ENCODE measurements at places on chromosomes 12 and 14.

DNA sequence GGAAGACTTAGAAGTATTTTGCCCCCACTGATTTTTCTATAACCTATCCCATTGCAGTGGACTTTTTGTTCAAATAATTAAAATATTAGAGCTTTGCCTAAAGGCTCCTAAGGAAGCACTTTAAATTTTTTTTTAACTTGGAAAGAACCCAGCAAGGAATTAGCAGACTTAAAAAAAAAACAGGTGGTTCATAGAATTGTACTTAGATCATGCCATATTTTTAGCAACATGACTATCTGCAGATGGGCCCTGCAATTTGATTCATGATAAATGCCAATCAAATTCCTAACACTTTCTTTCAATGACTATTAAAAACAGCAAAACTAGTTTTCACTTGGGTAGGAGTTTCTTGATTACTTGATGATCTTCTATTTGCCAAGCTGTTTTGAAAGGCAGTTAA, 11.5 kb downstream of the ADAMTS20 start:
- DNase-seq: peak; percentile 1

- no peak for DNase-seq
Observed at GRCh38 chr12:115857923-115858322, 419.6 kb downstream of the MED13L start.

- peak; percentile 61 for DNase-seq
Observed at GRCh38 chr12:49288412-49288853, 6.5 kb upstream of the PRPH start.

DNA sequence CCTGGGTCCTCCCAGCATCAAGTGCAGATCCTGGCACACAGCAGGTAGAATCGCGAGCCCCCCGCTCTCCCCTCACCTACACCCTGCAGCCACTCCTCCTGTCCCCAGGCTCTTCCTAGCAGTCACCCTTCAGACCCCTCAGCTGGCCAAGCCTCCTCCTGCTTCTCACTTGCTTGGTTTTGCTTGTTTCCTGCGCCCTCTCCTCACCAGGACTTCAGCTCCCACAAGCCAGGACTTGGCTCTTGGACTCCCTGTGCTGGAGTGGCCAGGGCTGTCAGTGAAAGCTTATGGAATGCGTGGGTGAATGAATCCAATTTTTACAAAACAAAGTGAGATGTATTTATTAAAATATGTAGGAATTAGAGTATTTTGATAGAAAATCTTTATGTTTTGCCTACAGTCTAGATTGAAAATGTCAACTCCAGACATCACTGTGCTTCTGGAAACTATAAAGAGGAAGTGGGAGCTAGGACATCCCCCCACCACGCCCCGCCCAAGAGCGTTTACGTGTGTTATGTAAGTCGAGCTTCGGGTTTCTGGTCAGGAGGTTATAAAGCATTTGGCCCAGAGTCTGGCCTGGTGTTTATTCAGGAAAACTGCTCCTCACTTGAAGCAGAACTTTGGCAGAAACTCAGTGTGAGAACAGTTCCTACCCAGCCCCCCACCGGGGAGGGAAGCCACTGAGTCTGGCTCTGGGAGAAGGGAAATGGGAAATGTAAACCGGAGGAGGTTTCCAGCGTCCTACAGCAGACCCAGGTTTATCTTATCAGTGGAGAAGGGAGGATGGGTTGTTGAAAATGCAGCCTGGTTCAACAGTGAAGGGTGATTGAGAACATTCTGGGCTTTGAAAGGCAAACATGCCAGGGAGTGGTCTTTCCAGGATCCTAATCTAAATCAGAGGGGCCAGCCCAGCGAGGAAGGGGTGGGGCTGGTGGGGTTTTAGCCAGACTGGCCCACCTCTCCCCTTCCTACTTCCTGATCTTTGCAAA, 8.8 kb downstream of the ALDH2 start:
- peak; percentile 63 for DNase-seq

GRCh38 chr12:31835276-31835882, 106.6 kb upstream of the AMN1 start:
- DNase-seq: no peak

- no peak for DNase-seq
Observed at GRCh38 chr12:13046964-13047363, 2.8 kb downstream of the FAM234B start.

DNA sequence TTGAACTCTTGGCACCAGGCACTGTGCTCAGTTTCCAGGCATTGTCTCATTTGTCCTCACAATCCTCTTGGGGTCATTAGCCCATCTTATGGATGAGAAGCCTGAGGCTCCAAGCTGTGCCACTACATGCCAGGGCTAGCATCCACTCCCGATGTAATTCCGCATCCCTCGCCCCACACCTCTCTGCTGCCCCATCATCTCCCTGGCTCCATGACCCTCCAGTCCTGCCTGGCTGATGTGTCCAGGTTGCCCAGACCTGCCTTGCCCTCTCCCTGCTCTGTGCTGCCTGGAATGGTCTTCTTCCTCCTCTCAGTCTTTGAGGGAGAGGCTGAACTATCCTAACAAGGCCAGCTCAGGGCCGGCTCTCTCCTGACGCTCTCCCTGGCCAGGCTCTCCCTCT, 27.5 kb downstream of the PIGH start:
- DNase-seq: no peak

DNA sequence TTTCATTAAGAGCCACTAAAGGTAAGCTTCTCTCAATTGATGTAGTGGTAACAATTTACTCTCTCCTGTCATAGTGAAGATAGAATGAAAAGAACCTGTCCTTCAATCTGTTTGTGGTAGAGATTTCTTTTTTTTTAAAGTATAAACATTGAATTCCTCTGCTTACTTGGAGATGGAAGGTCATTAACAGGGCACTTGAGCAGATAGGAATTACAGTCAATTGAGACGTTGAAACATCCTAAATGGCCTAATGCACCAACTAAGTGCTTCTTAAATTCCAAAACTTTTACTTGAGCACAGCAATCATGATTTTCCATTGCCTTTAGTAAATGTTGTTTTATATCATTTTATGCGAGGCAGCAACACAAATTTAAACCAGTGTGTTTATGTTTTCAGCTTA, 241.4 kb downstream of the FOXG1 start:
- no peak for DNase-seq

DNA sequence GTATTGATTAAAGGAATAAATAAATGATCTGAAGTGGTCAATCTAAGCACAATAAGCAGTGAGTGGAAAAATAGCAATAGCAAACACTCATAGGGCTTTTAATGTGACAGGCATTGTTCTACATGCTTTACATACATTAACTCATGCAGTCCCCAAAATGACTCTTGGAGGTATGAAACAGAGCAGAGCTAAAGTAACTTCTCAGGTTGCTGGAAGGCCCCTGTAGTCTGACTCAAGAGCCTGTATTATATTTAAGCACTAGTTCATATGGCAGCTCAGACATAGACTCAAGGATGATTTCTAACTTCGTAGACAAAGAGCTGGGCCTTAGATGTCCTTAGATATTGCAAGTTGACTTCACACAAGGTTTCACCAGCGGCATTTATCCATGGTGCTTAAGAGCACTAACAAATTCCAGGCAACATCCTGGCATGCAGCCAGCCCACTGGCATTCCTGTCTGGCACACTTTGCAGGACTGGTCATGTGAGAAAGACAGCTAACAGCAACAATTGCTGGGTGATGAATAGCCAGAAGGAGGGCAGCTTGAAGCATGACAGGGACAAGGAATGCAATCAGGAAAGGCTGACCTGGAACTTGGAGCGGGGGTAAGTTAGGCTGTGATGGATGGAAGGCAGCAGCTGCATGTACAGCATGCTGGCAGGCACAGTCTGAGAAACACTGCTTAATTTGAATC, 22.9 kb upstream of the KTN1 start:
- DNase-seq: peak; percentile 94

DNA sequence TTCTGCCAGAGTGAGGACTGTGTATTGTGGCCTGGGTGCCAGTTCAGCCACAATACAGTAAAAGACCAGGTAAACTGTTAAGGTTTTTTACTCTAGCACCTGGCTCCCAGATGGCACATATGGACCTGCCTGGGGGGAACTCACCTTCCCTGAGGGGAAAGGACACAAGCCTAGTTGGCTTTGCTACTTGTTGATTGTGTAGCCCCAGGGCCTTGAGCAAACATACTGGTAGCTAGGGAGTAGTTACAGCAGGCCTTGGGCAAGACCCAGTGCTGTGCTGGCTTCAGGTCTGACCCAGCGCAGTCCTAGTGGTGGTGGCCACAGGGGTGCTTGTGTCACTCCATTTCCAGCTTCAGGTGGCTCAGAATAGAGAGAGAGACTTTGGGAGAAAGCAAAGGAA, 216.4 kb downstream of the KLHL28 start:
- no peak for DNase-seq

- DNase-seq: no peak
Observed at GRCh38 chr14:36264107-36264506, 56.3 kb downstream of the MBIP start.

GRCh38 chr14:45377166-45377565, 124.2 kb upstream of the MIS18BP1 start:
- no peak for DNase-seq

- no peak for DNase-seq
Observed at GRCh38 chr12:75964150-75964549, 67.4 kb downstream of the PHLDA1 start.

- no peak for DNase-seq
Observed at GRCh38 chr12:51851413-51852124, 3.1 kb upstream of the FIGNL2 start.

DNA sequence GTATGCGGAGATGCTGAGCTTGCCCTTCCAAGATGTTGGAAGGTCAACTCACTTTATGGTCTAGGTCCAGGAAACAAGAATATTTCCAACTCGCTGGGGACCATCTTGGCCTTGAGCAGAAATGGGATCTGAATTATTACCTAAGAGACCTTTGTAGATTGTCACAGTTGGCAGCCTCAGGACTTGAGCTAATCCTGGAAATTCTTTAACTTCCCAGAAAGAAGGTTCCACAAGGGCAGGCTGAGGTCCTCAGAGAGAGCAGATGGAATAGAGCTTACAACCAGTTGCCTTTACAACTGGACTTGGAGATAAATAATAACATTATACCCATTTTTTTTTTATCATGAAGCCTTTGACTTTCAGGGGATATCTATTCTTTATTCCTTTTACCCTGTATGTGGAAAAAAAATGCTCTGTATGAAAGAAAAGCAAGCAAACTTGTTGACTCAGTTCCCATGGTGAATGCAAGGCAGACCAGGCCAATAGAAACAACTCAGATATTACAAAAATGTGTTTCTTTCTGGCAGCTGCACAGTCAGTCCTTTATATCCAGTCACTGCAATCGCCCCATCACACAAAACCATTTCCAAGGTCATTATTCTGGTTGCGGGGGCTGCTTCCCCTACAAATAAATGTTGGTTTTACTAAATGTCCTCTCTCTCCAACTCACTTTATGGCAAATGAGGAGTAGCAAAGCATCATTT, 401.4 kb downstream of the ZFP36L1 start:
- peak; percentile 84 for DNase-seq

DNA sequence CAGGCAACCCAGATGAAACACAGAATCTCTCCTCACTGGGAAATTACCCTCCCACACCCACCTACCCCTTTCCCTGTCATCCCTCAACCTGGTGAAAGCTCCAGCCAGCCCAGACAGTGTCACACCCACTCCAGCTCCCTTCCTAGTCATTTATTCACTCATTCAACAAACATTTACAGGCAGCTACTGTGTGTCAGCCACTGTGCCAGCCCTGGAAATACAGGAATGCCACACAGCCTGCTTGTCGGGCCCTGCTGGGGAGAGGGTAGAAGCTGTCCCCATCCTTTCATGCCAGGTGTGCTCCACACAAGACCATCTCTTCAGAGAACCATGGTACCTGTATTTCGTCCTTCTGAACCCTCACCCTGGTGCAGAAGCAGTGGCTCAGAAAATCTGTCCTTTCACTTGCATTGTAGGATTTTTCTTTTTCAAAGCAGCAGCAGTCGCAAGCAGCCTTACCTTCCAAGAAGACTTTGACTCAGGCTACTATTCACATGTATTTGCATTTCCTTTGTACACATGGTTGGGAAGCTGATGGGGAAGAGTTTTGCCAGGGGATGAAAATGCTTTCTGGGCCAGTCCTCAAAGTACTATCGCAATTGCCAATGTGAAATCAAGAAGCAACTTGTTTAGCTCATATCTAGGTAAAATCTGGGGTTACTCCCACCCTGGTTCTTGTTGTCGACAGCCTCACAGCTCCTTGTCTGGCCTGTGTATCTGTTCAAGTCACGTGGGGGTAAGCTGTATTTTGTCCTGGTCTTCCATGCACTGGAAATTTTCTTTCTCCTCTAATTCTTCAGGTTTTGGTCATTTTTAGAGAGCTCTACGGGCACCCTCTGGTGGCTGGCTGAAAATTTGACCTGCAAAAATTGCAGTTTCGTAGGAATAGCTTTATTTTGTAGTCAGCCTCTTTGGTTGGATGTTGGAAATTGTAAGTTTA, 147.4 kb upstream of the EGLN3 start:
- peak; percentile 42 for DNase-seq

GRCh38 chr14:24690492-24690891, 56.5 kb upstream of the GZMB start:
- no peak for DNase-seq

DNA sequence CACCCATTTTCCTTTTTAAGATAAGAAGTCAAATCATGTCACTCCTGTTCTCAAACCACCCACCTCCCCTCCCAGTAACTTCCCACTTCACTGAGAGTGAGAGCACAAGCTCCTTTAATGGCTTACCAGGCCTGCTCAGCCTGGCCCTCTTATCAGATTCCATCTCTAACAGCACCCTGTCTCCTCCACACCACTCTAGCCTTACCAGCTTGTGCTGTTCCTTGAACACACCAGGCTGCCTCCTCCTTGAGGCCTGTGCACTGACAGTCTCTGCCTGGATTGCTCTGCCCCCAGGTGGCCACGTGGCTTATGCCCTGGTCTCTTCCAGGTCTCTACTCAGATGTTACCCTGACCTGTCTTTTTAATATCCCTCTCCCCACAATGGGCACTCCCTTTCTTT, 40.1 kb upstream of the EVL start:
- peak; percentile 67 for DNase-seq

DNA sequence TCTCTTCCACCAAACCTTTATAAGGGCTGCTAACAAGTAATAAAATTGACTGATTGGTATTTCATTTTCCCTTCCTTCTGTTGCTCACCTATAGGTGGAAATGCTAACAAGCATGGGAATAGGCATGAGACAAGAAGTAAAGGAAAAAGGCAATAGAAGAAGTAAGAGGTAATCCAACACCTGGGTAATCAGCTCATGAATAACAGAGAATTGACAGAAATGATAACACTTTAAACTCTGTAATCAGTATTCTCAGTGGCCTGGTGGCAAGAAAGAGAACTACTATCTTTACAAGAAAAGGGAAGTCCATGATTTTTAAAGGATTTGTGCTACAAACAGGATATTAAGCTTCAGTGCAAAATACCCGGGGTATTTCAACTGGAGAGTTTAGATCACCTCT, 737.8 kb downstream of the RERGL start:
- no peak for DNase-seq

DNA sequence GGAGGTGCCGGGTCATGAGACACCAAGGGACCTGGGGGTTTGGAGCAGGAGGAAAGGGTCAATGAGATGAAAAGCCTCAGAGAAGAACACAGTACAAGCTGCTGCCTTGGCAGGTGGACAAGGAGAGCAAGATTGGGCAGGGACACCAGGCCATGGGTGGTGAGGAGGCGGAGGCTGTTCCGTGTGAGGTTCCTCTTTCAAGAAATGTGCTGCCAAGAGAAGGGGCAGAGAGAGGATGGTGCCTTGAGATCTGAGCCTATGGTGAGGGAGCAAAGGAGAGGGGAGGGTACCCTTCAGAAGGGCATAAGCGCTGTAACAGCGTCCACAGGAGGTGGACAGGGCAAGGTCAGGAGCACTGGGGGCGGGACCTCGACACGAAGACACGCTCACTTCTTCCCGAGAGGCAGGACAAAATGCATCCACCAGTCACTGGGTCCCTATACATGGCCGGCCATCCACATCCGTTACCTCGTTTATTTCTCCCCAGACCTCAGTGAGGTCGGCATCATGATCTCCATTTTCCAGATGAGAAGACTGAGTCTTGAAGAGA, 100.2 kb downstream of the B4GALNT3 start:
- DNase-seq: no peak
